Activated CD4-positive, alpha-beta T cell treated with anti-CD3 and anti-CD28 coated beads, Interleukin-2, amount 50 U/mL, for 48 hours (primary cell): ENCODE measurements at places on chromosomes 1 and 21.

DNA sequence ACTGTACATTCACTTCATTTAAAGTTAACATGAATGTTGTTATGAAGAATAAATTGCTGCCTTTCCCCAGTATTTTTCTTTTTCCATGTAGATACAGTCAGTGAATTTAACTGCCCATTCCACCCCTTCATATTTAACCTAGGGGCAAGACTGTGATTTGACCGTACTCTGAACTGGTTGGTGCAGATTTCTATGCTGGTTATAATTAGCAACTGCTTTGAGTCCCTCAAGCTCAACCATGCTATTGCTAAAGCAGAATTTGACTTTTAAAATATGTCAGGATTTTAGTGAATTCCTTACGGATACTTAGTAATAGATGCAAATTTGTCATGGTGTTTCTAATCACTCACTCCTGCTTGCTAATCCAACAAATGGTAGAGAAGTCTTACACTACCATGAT is 57.2 kb downstream of the IGSF5 start:
- DNase-seq: no peak

DNA sequence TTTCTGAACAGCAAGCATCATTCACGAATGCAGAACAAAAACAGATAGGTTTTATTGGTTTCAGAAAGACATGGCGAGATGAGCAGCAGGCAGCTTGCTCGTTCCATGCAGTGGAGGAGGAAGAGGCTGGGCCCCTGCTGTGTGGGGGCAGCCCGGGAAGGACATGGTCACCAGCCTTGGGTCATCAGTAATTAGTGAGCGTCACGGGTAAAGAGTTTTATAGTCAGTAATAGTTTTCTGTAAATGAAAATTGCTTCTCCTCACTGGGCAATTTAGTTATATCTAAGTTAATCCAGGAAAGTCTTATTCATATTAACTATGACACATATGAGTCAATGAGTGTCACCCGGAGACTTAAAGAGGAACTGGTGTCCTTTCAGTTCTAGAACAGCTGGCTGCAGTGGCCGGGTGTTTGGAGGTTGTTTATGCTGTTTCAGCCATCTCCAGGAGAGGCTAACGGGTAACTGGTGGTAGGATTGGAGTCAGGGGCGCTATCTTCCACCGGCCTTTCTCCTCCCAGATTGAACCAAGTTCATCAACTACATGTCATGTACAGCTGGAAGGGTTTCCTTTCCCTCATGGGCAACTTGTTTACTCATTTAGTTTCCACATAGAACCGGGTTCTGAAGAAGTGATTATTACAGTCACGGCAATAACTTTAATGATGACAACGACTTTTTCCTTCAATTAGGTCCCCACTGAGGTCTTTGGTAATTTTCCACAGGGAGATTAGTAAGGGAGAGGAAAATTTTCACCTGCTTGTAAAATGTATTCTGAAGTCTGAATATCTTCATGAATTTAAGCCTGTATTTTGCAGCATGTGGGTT is 34.6 kb upstream of the SLC45A1 start:
- peak; percentile 39 for DNase-seq

GRCh38 chr1:156430866-156431265 is 61.9 kb downstream of the RHBG start:
- DNase-seq: no peak

GRCh38 chr1:228443395-228443794 is 26.7 kb upstream of the TRIM17 start:
- DNase-seq: no peak

GRCh38 chr1:234315091-234315541 is 58.1 kb upstream of the COA6 start:
- peak; percentile 31 for DNase-seq

DNA sequence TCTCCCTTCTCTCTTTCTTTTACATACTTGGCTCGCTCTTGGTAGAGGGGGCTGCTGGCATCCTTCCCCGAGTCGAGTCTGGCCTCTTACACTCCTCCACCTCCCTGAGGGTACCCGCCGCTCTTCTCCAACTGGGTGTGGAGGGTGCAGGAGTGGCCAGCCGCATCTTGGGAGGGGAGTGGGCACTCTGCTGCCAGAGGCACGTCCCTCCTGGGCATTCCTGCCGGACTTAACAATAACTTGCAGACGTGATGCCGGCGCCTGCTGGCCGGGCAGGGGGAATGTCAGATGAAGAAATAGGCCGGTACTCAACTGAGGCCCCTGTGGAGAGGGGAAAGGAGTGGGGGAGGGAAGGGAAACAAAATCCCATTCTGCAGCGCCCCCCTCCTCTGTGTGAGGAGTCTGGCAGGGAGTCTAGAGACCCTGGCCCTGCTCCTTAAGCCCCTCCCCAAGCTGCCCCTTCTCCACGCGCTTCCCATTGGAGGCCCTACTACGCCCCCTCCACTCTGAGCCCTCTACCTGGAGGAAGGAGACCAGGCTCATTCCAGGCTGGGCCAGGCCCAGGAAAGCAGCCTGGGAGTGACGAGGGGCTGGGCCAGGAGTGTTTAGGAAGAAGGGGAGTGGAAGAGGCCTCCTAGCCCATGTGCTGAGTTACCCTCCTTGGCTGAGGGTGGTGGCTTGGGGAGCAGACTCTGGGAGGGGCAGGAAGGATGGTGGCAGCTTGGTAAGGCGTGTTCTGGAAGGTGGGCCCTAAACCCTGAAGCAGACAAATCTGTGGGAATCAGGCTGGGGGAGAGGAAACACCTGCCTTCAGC is 1.8 kb downstream of the ATP2B4 start:
- no peak for DNase-seq

GRCh38 chr1:183148599-183148998 is 37.5 kb upstream of the LAMC2 start:
- DNase-seq: no peak

- no peak for DNase-seq
These were observed 55.5 kb upstream of the TRAPPC10 start for GRCh38 chr21:43956670-43957035.

GRCh38 chr1:20700636-20701215 is 17.1 kb downstream of the KIF17 start:
- DNase-seq: no peak

DNA sequence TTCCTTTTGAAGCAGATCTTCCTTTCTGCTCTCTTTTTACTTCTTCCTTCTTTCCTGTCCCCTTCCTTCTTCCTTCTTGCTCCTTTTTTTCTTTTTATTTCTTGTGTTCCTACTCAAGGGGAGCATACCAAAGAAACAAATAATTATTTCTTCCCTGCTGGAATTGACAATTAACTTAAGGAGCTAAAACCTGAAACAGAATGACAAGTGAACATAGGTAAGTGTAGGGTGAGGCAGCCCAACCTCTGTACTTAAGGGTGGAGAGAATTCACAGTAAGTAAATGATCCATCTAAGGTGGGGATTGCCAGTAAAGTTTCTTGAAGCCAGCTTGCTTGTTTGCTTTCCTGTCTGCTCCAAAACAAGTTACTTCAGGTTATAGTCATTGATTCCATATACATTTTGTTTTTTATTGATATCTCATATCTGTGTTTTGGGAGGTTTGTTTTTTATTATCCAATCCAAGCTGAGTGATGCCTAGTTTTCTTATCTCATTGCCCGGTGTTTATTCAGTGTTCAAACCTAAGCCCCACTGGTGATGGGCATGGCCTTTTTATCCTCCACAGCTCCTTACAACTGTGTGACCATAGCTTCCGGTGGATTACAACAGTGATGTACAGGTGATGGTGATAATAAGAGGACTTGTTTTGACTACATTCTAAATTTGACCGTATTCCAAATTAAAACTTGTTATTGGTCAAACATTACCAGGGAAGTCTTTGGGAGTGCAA is 133.2 kb upstream of the IVNS1ABP start:
- DNase-seq: no peak

- DNase-seq: peak; percentile 71
These were observed 305.4 kb downstream of the DISC1 start for GRCh38 chr1:231931846-231932454.

DNA sequence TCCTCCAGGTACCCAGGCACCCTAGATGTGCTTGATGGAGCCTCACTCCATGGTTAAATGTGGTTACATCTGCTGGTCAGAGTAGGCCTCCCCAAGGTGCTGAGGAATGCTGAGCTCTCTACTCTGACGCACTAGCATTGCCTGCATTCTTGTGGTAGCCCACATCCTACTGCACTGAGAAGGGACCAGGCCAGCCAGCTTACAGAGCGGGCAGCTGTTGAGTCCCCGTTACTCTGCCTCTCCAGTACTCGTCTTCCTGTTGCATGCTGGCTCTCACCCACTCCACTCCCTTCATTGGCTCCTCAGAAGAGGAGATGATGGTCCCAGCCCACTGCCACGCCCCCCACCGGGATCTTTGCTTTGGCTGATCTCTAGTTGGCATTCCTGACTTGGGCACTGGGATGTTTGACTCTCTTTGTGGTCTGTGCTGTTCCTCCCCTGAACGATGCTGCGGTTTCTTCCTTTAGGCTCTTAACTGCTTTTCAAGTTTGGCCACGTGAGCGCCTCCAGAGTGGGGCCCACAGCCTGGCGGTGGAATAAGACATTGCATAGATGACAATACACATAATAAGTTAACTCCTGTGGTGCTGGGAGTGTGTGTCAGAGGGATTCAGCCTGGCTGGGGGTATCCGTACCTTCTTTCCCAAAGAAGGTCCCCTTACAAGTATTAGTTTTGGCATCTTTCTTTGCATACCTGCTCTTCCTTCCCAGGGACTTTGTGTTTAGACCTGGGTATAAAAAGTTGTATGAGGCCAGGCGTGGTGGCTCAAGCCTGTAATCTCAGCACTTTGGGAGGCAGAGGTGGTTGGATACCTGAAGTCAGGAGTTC is 18.6 kb downstream of the AZIN2 start:
- peak; percentile 81 for DNase-seq

GRCh38 chr21:24294171-24294570 is 1313.1 kb downstream of the MRPL39 start:
- DNase-seq: no peak

GRCh38 chr1:1169429-1170214 is 4.1 kb upstream of the TTLL10 start:
- no peak for DNase-seq
